ENCODE measurements at places on chromosomes 1 and 21.

DNA sequence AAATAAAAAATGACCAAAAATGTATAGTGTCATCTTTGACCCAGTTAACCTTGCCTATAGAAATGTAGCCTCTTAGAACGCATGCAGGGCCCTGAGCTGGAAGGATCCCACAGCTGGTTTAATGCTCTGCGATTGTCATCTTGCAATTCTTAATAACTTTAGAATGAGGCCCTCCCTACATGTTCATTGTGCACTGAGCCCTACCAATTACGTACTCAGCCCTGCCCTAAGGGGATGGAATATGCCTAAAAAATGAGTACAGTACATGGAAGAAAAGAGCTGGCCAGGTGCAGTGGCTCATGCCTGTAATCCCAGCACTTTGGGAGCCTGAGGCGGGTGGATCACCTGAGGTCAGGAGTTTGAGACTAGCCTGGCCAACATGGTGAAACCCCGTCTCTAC lies 57.8 kb upstream of the BCAR3 start:
- peak; percentile 2 for DNase-seq

GRCh38 chr1:108140177-108140576 lies 60.0 kb downstream of the SLC25A24 start:
- no peak for DNase-seq

GRCh38 chr1:109917051-109917767 lies 6.6 kb downstream of the CSF1 start:
- DNase-seq: no peak

GRCh38 chr1:241063276-241063675 lies 293.7 kb downstream of the RGS7 start:
- DNase-seq: no peak

- no peak for DNase-seq
These were observed 78.0 kb upstream of the GUCA2B start for GRCh38 chr1:42075179-42075578.

DNA sequence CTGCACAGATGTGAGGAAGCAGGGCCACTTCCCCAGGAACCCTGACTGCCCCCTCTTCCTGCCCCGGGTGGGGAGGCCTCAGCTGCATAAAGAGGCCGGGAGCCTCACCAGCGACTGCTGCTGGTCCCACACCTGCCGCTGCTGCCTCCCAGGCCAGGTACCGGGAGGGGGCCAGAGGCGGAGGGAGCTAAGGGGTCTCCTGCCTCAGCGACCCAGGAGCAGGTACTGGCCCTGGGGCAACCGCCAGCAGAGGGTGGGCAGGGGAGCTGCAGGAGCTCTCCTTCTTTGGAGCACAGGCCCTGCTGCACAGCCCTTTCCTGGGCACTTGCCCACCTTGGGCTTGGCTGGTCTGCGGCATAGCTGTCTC lies 6.8 kb downstream of the GJC2 start:
- no peak for DNase-seq

DNA sequence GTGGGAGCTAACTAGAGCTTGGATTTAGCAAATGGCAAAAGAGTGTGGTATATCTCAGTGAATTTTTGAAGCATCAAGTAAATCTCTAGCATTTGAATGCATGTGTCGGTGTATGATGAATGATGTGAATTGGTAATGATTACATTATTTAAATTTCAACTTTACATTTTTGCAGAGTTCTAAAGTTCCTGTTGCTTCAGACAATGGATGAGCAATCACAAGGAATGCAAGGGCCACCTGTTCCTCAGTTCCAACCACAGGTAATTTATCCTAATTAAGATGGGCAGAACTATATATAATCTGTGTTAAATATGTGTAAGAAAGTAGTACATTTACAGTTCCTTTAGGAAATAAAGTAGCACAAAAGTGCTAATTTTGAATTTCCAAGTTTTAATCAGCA lies 75.6 kb downstream of the NEK7 start:
- no peak for DNase-seq

GRCh38 chr1:51719146-51719545 lies 102.3 kb downstream of the OSBPL9 start:
- DNase-seq: no peak

- DNase-seq: no peak
These were observed 31.8 kb upstream of the MAGOH start for GRCh38 chr1:53270107-53270506.

DNA sequence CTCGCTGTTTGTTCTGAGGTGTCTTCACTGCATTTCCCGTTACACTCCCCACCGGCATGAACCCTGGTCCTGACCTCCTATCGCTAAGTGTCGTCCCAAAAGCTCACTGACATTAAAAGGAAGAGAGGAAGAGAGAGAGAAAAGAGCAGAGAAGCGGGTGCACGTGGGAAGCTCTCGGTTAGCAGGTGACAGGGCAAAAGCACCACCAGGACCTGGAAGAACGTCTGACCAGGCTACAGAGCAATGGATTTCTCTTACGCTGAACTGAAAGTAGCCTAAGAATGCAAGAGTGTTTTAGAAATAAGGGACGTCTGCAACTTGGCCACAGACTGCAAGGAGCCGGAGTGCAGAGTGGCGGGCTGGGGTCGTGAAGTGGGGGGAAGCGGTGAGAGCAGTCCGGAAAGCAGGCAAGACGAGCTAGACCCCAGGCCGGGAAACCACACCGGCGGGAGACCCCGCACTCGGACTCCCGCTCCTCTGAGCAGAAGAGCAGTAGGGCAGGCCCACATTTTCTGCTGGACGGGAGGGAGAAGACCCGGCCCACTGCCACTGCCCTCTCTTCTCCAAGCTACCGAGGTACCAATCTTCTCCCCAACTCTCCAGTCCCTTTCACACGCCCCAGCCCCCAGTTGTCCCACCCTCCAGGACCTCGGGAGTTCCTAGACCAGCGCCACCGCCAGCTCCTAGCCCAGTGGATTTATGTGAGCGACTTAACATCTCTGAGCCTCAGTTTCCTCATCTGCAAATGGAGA lies 8.3 kb upstream of the MPZL1 start:
- DNase-seq: no peak

DNA sequence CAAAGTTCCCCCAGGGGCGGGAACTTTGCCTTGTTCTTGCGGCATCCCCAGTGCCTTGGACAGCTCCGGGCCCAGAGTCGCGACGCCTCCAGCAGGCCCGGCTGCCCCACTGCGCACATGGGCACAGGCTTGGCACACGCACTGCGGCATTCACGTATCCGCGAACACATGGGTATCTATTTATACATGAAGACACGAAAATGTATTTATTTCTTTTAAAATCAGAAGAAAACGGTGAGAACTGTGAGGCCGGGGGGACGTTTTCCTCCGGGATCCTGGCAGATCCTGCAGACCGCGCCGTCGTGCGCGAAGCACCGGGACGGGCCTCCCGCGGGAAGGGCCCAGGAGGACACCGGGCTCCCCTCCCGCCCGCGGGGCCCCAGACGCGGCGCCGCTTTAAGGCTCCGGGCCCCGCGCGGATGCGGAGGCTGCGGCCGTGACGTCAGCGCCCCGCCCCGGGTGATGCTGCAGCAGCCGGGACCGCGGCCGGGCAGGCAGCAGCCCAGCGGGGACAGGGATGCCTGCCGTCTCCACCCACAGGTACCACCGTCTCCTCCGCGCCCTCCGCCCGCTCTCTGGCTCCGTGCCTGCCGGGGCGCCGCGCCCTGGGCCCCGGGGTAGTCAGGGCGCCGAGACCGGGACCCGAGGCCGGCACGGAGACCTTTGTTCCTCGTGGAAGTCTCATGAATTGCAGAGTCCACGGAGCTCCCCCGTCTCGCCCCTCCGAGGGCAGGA lies at the start of gene SLC45A1:
Gene SLC45A1 (plus strand): TSS at position 468 of the 735 bp plus-strand sequence. CDS start 6,216 bp downstream, outside the sequence.
- peak; percentile 35 for DNase-seq

DNA sequence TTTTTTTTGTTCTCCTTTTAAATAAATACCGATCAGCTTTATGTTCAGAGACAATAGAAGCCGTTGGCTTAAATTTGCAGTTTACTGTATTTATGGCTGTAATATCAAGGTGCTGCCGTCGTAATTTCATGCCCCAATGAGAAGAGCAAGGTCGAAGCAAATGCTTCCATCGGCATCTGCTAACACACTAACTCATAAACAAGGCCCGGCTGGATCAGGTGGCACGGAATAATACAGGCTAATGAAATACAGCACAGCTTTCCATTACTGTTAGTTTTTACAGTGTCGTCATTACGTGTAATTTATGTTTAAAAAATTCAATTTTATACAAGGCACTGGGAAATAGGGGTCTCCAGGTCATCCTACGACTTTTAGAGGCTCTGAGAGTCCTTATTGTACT lies 119.0 kb downstream of the PEX14 start:
- DNase-seq: no peak

DNA sequence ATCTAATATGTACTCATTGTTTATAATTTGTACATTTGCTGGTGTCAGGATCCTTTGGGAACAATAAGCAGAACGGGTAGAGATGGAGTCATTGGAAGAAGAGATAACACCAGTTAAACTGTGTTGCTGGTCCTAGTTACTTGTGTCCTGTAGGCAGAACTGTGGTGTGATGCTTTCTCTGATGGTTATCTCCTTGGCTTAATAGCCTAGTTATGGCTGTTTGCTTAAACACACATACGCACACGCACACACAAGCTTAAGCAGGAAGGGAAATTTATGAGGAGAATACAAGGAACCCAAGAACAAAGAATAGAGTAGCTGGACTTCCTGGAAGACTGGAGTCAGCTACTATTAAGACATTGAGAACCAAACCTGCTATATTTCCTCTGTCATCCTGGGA lies 5.7 kb upstream of the PKN2 start:
- no peak for DNase-seq

GRCh38 chr1:51799372-51799771 lies 79.2 kb downstream of the NRDC start:
- DNase-seq: no peak

DNA sequence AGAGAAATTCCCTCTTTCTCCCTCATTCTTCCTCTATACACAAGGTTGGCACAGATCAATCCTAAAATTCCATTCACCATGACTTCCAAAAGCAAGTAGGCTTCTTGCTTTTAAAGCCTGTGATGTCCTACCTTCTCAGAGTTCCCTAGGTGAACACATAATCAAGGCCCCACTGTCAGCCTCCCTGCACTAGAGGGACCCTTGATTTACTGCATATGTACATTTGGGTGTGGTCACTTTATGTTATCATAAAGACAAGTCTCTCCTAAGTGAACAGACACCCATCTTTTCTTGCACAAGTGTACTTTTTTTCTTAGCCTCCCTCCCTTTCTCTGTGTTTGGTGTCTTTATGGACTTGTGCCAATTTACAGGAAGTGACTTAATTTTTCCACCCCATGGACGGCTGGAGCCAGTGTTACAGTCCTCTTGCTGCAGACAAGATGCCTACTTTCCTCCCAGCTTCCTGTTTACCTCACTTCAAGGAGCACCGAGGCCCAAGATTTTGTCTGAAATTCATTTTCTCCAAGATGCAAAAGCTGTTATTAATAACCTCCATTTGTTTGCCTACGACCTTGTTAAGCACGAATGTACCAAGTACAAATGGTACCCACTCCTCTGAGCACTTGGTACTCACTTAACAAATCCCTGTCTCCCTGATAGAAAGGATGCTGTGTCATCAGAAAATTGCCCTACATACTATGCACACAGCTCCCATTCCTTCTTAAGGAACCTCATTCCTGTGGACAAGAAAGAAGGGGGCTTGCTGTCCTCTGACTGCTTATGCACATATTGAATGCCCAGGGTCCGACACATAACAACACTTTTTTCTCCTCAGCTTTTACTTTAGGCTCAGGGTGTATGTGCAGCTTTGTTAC lies 82.8 kb upstream of the SLC44A3 start:
- no peak for DNase-seq

DNA sequence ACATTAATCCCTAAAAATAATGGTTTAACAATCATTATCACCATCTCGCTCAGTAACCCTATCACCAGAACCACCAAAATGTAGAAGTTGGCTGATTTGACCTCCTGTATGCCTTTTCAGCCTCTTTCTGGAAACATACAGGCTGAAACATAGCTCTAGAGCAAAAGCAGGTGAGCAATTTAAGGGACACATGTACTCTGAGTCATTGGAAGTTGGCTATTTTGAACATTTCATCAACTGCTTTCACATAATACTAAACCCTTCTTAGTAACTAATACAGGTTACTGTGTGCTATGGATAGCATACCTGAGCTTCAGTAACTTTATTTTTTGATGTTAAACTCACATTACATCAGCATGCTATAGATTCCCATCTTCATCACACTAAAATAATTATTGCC lies 19.8 kb upstream of the DDAH1 start:
- DNase-seq: no peak

DNA sequence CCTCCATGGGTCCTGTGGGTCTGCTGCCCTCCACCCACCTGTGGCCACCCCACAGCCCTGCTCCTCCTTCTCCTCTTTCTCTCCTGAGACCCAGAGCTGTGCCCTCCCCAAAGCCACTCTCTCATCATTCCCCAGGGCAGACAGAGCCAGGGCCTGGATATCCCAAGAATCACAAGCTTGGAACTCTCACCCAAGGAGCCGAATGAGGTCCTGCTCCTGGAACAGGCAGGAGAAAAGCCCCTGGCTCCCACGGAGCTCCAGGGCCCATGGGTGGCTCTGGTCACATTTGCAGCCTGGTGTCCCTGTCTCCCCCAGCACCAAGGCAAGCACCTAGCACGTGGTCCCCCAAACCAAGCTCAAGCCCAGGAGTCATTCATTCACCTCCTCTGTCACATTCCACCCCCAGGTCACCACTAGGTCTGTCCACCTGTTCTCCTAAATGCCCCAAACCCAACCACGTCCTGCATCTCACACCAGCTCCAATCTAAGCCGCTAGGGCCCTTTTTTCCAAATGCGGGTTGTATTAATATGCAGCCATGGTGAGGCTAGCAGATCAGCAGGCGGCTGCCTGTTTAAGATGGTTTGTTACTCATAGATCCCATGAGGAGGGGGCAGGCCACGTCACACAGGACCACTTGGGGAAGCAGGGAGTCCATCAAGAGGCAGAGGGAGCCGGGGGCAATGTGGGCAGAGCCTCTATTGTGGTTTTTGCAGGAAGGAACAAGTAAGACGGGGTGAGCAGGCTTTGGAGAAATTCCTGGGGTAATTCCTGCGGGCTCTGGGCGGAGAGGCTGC lies 215.5 kb upstream of the VAMP3 start:
- no peak for DNase-seq

DNA sequence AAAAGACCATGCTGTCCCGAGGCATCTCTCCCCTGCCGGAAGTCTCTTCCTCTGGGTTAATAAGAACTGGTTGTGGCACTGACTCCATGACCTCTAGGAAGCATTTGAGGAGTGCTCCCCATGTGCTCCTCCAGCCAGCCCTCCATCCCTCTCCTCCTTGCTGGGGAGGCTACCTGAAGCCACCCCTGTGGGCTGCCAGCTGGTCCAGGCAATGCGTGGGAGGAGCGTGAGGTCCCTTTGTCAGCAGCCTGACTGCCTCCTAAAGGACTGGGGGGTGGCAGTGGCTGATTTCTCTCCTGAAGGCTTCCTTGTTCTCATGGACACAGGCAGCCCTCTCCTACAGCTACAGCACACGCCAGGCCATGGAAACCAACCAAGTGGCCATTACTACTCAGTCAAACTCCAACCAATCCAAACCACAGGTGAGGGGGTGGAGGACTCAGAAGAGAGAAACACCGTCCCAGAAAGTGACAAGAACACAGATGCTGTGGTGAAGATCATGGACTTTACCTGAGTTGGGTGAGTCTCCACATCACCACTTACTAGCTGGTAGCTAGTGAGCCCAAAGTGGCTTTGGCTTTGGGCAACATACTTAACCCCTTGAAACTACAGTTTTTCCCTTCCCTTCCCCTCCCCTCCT lies 35.2 kb downstream of the NENF start:
- no peak for DNase-seq

Measured in NCI-H524 (cell line).